ENCODE measurements at places on chromosomes 6 and 20.

GRCh38 chr6:95923518-95923917, 92.3 kb upstream of the FUT9 start:
- DNase-seq, result no peak

- DNase-seq, result no peak
These were observed 104.3 kb downstream of the RNF144B start for GRCh38 chr6:18491308-18492045.

DNA sequence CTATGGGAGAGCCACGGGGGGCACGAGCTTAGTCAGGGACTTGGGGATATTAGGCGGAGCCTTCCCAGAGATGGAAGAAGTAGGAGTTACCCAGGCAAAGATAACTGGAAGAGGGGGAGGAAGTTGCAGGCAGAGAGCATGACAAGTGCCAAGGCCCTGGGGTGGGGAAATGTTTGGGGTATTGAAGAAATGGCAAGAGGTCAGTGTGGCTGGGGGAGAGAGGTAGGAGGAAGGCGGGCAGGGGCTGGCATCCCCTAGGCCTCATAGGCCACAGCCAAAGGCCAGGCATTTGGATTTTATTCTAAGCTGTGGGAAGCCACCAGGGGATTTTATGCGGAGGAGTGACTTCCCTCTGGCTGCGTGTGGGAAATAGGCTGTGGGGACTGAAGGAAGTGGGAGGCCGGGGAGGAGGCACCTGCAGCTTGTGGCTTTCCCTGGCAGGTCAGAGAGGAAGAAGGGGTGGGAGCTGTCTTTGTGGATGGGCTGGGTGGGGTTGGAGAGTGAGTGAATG, 22.7 kb downstream of the SNAI1 start:
- no peak for DNase-seq

DNA sequence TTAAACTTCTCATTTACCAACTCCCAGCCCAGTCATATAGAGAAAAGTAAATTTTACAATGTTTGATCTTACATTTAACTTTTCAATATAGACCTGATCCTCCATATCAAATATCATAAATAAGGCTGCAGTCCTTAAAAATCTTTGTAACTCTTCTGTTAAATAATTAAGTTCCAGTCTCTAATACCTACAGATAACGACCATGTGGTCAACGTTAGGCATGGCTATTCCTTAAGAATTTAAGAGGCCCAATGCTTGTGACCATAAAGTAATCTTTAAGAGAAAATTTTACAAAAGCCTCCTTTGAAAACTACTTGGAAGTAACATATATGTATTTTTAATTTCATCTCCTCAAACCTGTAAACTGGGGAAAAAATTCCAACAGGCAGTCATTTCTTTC, 1.6 kb downstream of the FBXO5 start:
- no peak for DNase-seq

DNA sequence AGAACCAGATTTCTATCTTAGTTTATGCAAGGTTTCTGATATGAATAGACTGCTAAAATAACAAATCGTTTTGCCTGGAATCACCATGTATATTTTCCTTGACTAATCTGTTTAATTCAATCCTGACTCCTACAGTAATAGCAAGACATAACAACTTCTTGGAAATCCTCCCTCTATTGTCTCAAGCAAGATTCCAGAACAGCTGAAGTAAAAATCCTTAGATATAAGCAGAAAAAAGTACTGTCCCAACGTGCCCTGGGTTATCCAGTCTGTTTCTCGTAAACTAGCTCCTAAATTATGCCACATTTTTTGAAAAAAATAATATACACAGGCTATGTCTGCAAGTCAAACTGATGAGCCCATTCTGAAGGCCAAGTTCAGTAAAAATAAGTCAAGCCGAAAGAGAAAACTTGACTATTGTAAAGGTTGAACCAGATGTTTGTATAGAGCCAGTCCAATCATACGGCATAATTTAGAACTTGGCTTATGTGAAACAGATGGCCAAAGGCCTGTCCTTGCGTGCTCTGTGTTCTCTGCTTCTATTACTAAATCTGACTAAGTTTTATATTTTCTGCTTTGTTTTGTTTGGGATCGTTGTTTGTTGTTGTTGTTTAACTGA, 341.6 kb upstream of the NRSN1 start:
- DNase-seq, result no peak

DNA sequence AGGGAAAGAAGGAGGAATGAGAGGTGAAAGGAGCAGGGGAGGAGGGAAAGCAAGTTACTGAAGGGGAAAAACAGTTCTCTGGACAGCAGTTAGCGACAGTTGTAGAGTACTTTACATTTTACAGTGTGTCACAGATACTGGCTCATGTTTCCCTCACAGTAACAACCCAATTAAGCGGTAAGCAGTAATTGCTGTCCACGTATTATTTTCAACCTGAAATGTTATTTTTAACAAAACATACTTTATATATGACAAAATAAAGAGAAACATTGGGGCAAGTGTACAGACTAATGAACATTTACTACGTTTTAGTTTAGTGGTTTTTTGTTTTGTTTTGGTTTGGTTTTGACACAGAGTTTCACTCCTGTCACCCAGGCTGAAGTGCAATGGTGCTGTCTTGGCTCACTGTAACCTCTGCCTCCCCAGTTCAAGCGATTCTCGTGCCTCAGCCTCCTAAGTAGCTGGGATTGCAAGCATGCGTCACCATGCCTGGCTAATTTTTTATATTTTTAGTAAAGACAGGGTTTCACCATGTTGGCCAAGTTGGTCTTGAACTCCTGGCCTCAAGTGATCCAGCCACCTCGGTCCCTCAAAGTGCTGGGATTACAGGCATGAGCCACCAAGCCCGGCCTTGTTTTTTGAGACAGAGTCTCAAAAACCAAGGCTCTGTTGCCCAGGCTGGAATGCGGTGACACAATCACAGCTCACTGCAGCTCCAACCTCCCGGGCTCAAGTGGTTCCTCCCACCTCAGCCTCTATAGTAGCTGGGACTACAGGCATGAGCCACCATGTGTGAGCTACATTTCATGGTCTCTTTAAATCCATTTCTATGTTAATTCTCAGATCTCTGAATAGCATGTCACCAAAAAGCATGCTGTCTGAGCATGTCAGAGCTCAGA, 22.6 kb upstream of the BTN3A2 start:
- no peak for DNase-seq

DNA sequence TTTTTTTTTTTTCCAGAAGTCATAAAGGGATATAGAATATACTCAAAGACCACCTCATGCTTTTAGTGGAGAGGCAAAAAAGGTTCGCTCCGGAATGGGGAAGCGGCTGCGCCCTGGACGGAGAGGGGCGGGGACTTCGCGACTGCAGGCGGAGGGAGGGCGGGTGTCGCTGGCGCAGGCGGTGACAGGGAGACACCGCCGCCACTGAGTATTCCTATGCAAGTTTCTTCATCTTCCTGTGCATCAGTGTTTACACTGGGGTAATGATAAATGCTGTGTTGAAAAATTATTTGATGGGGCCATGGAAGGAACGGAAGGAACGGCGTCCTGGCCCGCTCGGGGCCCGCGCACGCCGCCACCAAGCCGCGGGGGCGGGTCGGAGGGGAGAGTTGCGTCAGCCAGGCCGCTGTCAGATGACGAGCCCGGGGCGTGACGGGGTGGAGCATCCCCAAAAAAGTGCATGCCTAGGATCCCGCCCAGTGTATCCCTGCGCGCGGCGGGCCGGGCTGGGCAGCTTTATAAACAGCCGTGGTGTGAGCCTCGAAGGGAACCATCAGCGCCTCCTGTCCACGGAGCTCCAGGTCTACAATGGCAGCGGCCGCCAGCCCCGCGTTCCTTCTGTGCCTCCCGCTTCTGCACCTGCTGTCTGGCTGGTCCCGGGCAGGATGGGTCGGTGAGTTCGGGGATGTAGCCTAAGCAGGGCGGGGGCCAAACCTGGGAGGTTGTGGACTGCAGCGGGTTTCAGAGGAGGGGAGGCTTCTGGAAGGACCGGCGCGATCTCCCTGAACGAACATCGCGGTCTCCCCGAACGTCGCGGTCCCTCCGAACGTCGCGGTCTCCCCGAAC, at the start of gene ULBP1:
TSS of gene ULBP1 (plus strand) at position 482 of the 846 bp plus-strand sequence. CDS start at position 589, 107 bp downstream.
- DNase-seq, result peak; percentile 56

DNA sequence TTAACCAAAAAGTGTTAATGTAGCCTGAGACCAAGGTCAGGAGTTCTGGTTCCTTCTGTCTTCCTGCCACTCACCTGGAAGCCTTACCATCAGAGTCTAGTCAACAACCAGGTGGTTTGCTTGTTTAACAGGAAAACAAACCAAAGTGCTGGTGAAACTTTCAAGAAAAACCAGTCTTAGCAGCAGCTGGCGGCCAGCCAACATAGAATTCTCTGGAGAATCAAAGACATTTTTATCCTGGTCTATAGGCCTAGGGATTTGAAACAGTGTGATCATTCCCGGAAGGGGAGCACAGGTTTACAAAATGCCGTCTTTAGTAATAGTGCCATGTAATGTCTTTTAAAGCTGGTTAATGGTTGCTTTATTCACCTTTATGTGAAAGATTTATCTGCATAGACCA, 146.6 kb upstream of the AKIRIN2 start:
- DNase-seq, result no peak

DNA sequence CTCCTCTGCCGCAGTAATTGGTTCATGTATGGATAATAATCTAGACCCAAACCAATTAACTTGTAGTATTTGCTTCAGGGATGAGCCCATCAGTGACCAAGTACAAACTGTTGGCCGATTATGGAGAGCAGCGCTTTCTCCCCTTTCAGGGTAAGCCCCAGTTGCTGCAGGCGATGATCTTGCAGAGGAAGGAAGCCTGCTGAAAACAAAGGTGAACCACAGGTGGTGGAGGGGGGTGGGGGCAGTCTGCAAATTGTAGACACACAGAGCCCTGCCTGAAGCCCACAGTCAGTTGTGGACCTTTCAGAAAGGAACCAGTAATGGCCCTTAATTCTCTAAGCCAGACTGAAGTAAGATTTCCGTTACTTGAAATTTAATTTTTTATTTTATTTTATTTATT, 167.9 kb upstream of the JARID2 start:
- no peak for DNase-seq

DNA sequence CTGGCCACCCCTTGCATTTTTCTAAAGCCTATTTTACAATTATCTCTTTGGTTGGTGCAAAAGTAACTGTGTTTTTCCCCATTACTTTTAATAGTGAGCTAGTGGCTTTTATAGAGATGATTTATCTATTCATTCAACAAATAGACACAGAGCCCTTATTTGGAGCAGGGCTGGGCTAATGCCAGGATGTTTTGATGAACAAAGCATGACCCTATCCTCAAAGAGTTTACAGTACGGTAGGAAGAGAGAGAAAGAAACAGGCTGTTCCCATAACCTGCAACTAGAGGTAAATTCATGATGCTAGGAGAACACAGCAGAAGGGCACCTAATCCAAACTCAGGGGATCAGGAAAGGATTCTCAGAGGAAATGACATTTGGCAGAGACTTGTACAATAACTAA, 37.3 kb upstream of the UST start:
- no peak for DNase-seq

DNA sequence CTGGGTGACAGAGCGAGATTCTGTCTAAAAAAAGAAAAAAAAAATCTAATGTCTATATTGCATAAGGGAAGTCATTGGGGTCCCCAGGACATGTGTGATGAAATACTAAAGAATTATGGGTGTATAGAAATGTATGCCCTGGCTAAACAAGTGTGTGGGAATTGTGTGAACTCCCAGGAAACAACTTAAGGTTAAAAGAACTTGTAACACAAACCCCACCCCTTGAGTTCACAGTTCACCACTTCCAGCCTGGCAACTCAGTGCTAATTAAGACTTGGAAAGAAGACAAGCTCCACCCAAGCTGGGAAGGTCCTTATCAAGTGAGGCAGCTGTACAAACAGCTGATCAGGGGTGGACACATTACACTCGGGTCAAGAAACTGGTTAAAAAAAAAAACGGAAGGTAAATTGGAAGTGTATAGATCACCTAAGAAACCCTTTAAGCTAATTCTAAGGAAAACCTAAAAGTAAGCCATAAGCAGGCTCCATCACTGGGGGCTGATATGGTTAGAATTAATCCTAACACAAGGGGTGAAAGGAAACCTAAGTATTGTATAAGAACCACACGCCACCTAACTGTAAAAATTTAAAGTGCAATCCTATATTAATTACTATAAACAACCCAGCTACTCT, 25.2 kb downstream of the HLA-A start:
- DNase-seq, result peak; percentile 26

DNA sequence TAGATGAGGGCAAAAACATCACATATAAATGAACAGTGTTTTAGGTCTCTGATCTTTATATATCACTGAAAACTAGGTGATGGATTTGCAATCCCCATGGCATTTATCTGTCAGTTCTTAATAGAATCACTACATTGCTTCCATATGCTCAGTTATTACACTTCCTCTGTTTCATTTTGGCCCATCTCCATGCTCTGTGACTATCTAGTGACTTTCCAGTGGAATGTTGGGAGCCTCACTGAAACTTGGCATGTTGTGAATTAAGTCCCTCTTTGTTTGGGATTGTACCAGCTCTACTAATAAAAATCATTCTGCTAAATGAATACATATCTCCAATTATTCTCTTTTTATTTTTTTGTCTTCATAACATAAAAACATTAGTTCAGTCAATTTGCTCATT, 226.1 kb upstream of the CEP162 start:
- no peak for DNase-seq

DNA sequence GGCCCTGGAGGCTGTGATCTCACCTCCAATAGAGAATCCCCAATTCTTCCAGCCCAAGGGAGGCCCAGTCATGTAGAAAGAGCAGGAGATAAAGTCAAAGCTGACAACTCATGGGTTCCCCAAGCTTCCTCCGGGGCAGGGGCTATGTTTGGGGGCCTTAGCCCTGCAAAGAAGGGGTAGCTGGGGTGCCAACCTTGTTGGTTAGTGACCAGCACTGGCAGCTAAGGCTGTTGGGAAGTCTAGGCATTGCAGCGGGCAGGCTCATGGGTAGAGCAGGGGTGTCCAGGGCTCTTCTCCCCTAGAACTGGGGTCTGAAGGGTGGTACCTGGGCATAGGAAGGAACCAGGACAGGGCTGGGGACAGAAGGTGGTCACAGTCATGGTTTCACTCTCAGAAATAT, 36.4 kb downstream of the TGM2 start:
- DNase-seq, result no peak

DNA sequence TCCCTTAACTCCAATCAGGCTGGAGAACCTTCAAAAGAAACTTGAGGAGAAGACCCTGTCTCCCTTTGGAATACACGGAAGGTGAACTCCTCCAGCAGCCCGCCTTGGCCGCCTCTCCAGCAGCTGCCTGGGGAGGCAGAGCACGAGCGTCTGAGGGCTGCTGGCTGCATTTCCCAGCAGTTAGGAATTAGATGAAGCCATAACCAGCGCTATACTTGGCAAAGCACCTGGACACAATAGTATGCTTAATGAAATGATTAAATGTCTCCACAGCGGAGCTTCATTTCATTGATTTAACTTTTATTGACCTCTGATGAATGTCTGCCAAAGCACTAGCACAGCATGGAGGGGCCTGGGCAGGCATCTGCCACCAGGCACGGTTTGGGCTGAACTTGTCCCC, 73.5 kb downstream of the TMEM242 start:
- no peak for DNase-seq

Measured in CD4-positive, alpha-beta T cell treated with Interleukin-6 at 100 ng/mL for 8 hours (primary cell).